ENCODE measurements at places on chromosomes 2 and 18.

DNA sequence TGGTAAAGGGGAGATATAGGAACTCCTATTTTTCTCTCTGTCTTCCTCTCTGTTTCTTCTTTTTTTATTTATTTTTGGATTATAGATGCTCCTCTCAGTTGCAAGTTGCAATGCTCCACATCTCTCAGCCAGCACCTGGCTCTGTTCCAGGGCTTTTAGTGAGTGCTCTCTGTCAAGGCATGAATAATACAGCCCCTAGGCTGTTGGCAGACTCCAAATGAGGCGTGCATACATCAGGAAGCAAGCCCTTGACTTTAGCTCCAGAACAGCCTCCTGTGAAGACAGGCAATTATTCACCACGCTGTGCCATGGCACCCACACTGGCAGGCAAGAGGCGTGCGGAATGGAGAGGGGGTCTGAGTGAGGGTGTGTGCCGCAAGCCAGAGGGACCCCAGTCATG lies 228.1 kb upstream of the PXDN start:
- peak; percentile 81 for DNase-seq

DNA sequence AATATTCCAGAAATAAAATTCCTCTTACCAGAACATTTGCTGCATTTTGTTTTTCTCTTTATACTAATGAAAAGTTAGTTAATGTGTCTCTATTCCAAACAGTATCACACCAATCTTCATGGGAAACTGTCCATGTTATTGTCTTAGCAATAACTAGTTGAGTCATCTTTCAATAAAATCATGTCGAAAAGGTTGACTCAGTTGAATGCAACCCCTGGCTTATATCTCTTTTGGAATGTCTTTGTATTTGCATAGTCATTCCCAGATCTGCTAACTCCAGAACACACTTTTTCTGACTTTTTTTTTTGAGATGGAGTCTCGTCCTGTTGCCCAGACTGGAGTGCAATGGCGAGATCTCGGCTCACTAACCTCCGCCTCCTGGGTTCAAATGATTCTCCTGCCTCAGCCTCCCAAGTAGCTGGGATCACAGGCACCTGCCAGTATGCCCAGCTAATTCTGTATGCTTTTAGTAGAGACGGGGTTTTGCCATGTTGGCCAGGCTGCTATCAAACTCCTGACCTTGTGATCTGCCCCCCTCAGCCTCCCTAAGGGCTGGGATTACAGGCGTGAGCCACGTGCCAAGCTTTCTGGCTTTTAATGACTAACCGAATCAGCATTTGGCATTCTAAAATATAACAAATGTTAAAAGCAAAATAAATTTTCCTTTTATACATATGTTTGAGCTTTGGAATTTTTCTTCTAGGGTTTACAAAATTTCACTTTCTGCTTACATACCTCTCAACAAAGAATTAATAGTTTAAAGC lies 133.2 kb upstream of the GULP1 start:
- no peak for DNase-seq

DNA sequence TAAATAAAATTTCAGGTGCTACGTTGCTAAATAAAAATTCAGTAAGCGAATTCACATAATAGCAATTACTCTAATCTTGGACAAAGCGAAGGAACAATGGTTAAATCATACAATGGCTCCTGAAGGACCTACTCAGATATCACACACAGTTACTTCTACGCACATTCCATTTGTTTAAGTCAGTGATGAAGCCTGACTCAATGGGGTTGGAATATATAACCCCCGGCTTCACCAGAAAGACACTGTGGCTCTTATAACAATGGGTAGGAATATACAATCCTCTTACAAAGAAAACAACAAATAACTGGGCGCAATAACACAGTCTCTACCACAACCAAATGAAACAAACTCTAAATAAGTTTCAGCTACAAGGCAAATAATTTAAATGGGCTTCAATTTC lies 349.5 kb downstream of the IRS1 start:
- DNase-seq = no peak

- DNase-seq = no peak
Observed at GRCh38 chr2:222450021-222450420, 25.7 kb downstream of the SGPP2 start.

GRCh38 chr2:33321876-33322483 lies 154.5 kb upstream of the RASGRP3 start:
- peak; percentile 56 for DNase-seq

DNA sequence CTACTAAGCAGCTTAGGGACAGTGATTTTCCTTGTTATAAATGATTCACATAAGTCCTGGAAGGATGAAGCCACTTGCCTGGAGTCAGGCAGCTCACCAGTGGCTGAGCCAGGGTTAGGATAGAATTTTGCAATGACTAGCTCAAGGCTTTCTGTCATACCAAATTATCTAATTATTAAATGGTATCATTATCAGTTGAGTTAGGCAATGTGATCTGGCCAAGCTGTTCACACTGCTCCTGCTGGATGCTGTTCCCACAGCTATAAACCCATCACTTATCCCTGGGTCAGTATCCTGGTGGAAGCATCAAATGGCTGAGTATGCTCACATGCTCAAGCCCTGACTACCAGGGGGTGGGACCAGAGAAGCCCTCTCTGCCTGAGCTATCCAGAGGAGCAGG lies 235.2 kb downstream of the MTX2 start:
- no peak for DNase-seq

GRCh38 chr18:50844960-50845359 lies 25.1 kb upstream of the MRO start:
- DNase-seq = no peak

- no peak for DNase-seq
Observed at GRCh38 chr2:7962161-7962560, 719.7 kb upstream of the ID2 start.

DNA sequence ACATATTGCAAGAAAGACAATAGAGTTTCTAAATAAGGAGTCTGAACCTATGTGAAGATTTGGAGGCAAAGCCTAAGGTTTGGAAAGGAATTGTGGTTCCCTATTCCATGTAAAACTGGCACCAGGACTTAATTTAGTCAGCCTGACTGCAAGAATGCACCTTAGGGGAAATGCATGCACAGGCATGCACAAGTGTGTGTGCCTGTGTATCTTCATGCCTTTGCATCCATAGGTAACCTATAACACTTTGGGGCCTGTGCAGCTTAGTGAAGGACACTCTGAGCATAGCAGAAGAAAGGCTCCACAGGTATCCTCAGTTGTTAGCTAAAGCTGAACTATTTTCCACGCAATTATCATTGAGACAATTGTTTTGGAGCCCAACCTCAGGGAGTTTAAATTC lies 73.4 kb downstream of the RPRM start:
- no peak for DNase-seq

DNA sequence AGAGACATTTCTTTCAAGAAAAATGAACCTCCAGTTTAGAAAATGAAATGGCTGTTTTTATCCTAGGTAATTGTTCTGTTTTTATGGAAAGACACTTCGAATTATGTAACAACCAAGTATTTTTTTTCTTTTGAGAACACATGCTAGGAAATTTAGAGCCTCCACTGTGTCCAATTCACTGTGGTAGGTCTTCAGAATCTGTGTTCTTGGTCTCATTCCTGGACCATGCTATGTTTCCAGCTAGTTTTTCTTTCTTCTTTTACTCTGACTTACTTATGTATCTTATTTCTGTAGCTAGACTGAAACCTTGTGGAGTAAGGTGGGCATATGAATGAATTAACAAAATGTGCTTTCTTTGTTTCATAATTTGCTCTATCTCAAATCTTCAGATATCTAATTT lies 391.7 kb upstream of the KLHL29 start:
- no peak for DNase-seq

DNA sequence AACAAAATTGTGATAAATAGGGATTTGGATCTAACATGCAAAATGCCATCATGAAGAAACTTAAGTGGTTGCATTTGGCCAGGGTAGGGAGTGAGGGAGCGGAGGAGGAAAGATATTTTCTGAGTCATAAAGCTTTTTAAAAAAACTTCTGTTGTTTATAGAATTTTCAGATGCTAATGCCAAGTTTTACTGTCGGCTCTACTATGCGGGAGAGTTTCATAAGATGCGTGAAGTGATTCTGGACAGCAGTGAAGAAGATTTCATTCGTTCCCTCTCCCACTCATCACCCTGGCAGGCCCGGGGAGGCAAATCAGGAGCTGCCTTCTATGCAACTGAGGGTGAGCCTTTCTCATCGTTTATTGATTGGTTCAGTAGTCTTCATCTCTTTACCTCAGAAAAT lies 56.0 kb upstream of the PTH2R start:
- no peak for DNase-seq

GRCh38 chr18:49569724-49570123 lies 7.9 kb downstream of the LIPG start:
- DNase-seq = no peak

GRCh38 chr2:16270441-16270840 lies 330.1 kb downstream of the MYCN start:
- DNase-seq = no peak

- DNase-seq = no peak
Observed at GRCh38 chr2:169572821-169573159, 875 bp downstream of the FASTKD1 start.

DNA sequence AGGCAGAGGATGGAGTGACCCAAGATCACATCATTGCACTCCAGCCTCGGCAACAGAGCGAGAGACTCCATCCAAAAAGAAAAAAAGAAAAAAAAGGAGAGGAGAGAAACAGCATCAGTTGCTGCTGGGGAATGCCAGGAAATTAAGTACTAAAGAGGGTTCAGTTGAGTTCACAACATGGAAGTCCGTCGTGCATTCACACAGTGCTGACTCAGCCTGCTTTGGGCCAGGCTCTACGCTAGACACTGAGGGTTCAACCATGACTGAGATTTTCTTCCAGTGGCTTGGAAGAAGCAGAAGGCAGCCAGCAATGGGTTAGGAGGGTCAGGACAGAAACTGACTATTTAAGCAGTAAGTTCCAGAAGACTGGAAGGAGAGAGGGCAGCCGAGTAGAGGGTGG lies 108.8 kb downstream of the FMNL2 start:
- DNase-seq = peak; percentile 72

DNA sequence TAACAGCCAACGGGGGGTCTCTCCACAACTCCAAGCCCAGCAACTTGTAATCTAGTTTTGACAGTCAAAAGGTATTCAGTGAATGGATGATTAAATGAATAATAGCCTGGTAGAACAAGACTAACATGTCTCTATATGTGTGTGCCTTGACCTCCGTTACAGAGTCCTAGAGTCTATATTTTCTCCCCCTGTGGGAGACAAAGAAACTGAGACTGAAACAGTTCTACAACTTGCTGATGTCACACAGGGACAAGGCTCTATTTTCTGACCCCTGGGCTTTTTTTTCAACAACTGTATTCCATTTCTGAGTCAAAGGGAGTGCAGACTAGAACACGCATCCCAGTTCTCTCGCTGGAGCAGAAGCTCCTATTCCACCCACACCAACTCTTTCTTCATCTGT lies 223.6 kb upstream of the AGAP1 start:
- no peak for DNase-seq

DNA sequence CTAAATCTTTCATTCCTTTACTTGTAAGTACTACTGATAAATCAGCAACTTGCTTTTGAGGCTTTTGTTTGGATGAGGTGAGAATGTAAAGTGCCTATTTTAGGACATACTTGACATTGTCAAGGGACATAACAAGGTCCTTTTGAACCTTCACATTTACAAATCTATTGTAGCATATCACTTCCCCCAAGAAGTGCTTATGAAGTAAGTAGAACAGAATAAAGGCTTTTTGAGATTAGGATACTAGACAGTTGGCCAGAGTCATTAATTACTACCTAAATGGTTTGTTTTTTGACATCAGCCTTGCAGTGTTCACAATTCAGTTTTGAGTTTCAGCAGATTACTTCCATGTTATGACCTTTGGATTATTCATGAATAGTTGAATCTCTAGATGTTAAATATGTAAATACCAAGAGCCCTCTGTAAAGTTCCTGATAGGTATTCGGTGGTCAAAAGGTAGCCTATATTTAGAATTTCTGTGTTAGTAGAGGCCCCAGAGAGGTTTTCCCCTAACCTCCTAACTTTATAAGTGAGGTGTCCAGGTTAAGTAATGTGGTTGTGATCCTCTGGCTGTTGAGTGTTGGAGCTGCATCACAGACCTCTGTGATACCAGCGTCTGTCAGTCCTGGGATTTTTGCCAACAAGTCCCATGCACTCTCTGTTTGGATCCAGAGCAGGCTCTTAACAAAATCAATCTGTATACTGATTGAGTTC lies 67.2 kb downstream of the LCLAT1 start:
- DNase-seq = peak; percentile 30

- DNase-seq = no peak
Observed at GRCh38 chr2:26630669-26631360, 10.4 kb downstream of the CIB4 start.

- peak; percentile 40 for DNase-seq
Observed at GRCh38 chr2:89763254-89763580, 1071.7 kb downstream of the RPIA start.

DNA sequence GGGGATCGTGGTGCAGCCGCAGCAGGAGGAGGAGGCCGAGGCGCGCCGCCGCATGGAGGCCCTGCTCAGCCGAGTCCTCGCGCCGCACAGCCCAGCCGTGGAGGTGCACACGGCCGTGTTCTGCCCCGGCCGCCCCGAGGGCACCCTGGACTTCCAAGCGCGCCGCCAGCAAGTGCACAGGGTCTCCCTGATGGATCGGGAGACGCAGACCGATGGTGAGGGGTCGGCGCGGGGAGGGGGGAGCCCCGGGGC lies 5.1 kb upstream of the SPATA3 start:
- DNase-seq = no peak

GRCh38 chr2:127647242-127648190 lies 1.6 kb downstream of the GPR17 start:
- peak; percentile 69 for DNase-seq

DNA sequence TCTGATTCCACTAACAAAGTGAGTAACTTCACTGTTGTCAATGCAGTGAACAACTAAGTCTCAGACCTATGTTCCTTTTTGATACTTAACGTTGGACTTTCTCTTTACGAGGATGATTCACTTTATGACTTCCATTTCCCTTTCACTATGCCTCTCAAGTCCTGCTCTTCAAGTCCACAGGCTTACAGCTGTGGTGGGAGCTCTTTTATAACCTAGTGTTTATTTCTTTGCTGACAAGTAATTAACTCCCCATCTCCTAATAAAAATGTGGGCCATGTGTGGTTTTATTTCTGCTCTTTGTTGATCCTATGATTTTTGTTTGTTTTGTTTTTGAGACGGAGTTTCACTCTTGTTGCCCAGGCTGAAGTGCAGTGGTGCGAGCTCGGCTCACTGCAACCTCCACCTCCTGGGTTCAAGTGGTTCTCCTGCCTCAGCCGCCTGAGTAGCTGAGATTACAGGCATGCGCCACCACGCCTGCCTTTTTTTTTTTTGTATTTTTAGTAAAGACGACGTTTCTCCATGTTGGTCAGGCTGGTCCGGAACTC lies 142.1 kb downstream of the USP34 start:
- no peak for DNase-seq

GRCh38 chr18:44358402-44358801 lies 322.3 kb upstream of the SETBP1 start:
- DNase-seq = no peak

GRCh38 chr2:240505910-240506309 lies 51.9 kb downstream of the ANKMY1 start:
- DNase-seq = no peak

GRCh38 chr2:234136461-234136860 lies 86.0 kb downstream of the SPP2 start:
- DNase-seq = no peak
